ENCODE measurements at places on chromosomes 5 and 9. TPM values are rescaled to one million over a fixed set of nuclear protein-coding genes. Genes with fewer than 3 reads are reported as not detected.
A peak's percentile ranks its signal among the peaks of the same experiment; 100 is the strongest.

Gene BTNL3
- not detected for total RNA-seq

- H3K36me3 ChIP-seq = no peaks in the 10 kb centered on the region
- peaks cover 12% of the 10 kb centered on the region for H3K4me1 ChIP-seq
- H3K27ac ChIP-seq = peak overlapping the region; percentile 40
- DNase-seq = peak; percentile 85
- H3K27me3 ChIP-seq = no peaks in the 10 kb centered on the region
Observed at GRCh38 chr5:142201471-142201887, 92.9 kb downstream of the NDFIP1 start.

GRCh38 chr9:131423171-131423581, 29.3 kb downstream of the PRRC2B start:
- peak overlapping the region; percentile 55 for H3K27ac ChIP-seq
- H3K36me3 ChIP-seq = peaks cover 3% of the 10 kb centered on the region
- no peaks in the 10 kb centered on the region for H3K27me3 ChIP-seq
- peak overlapping the region; percentile 2 for H3K4me3 ChIP-seq
- peak; percentile 95 for DNase-seq
- peaks cover 43% of the 10 kb centered on the region for H3K4me1 ChIP-seq

DNA sequence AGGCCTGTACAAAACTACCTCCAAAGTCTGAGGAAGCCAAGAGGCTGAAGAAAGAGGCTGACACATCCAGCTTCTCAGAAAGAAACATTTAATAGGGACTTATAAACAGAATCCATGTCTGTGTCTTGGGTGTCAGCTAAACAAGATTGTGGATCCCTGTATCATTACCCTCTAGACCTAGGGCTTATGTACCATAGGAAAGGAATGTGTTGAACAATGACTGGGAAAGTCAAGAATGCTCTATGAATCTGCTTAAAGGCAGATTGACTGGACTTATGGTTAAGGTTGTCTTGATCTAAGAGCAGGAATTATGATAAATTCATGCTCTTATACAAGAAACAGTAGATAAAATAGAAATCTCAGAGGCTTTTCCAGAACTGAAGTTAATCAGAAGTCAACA, 335.7 kb upstream of the RPS23 start:
- H3K4me1 ChIP-seq = no peaks in the 10 kb centered on the region
- no peaks in the 10 kb centered on the region for H3K27me3 ChIP-seq
- no peak overlapping the region for H3K27ac ChIP-seq
- H3K4me3 ChIP-seq = no peak overlapping the region

DNA sequence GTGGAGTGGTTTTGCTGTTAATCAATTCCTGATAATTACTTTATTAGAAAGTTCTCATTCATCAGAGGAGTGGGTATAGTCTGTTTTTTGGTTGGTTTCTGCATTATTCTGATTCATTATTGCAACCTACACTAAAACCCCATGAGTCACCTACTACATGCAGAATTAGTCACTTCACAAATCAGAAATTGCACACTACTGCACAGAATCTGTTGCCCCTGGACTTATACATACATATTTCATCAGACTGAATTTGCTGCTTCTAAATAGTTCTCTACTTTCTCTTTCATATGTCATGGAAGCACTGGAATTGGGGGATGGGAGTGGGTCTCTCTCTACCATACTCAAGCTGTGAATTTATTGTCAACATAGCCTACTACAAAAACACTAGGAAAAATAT, 585.1 kb downstream of the DNAH5 start:
- H3K27ac ChIP-seq = no peak overlapping the region
- no peaks in the 10 kb centered on the region for H3K36me3 ChIP-seq
- no peak overlapping the region for H3K4me3 ChIP-seq

Data from osteoblast (primary cell).